T-helper 17 cell (primary cell): ENCODE measurements at places on chromosomes 2 and 18.

GRCh38 chr2:219268294-219268693, 10.9 kb upstream of the DNAJB2 start:
- DNase-seq: no peak

GRCh38 chr2:228522276-228522675, 340.8 kb upstream of the SPHKAP start:
- DNase-seq: no peak

- no peak for DNase-seq
Measured at GRCh38 chr2:225124311-225125017, 82.2 kb upstream of the DOCK10 start.

DNA sequence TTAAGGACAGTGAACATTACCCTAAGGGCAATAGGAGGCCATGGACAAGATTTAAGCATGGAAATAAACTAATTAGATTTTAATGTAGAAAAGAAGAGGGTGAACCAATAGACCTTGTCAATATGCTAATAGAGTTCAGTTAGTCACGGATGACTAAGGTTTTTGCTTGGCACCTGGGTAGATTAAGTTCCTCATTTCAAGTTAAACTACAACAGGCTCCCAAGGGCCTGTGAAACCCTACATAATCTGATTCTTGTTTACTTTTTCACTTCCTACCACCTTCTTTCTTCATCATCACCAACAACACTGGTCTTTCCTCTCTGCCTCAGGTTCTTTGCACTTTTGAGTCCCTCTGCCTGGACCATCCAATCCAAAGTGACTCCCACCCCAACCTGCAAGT, 14.8 kb downstream of the SP110 start:
- DNase-seq: no peak

DNA sequence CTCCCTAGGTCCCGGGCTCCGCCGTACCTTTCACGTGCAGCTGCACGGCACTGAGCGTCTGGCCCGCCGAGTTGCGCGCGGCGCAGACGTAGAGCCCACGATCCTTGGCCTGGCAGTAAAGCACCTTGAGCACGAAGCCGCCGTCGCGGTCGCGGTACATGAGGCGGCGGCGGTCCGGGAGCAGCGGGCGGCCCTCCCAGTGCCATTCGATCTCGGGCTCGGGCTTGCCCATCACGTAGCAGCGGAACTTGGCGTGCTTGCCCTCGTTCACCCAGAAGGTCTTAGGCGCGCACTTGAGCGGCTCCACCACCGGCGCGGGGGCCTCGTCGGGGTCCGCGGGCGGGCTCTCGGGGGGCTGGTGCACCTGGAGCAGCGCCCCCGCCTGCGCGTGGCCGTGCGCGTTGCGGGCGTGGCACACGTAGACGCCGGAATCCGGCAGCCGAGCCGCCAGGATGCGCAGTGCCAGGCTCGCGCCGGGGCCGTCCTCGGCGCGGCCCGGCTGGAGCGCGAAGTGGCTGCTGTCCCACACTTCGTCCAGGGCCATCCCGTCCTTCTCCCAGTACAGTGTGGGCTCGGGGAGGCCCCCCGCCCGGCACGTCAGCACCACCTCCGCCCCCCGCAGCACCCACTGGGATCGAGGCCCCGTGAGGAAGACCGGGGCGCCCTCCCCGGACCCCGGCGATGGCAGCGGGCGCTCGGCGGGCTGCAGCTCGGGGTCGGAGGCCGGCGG, 980 bp downstream of the OBSL1 start:
- no peak for DNase-seq

- peak; percentile 39 for DNase-seq
Measured at GRCh38 chr2:162073888-162074631, at the start of gene DPP4. TSS of gene DPP4 (minus strand) at chr2:162074215. CDS start at chr2:162073981, 234 bp downstream.
